ENCODE measurements at places on chromosomes 2 and 18.

GRCh38 chr2:101149241-101150192, 1.7 kb downstream of the TBC1D8 start:
- DNase-seq: no peak

DNA sequence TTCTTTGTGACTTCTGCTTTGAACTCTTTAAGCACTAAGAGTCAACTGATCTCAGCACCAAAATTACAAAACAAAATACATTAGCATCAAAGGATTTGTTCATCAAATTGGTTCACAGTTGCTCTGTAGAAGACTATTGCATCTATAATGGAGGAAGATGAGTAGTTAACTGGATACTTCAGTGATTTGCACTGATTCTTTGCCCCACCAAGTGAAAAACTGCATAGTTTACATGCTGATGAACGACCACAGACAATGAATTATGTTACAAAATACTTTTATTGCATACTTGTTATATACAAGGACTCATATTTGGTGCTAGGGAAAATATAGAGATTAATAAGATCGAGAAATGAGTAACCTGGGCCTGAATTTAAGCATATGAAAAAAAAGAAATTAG, 107.2 kb downstream of the SCG2 start:
- no peak for DNase-seq

GRCh38 chr18:50836521-50836957, 16.7 kb upstream of the MRO start:
- DNase-seq: no peak

DNA sequence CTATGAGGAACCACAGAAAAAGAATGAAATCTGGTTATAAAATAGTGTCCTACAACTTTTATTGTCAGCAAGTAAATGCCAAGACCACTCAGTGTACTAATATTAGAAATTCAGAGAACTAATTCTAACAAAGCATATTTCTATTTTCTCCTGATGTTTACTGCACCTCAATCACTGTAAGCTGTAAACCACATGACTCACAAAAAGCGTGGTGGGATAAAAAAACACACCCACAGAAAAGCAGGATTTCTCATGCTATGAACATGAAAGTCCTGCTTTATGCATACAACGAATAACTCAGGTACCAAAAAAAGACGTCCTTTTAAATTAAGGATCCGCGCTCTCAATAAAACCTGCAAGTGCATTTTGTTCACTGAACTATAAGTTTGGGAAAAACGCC, 797 bp downstream of the TXNL4A start:
- no peak for DNase-seq

- peak; percentile 49 for DNase-seq
Observed at GRCh38 chr2:231926180-231926741, at the start of gene NPPC. NPPC (minus strand) TSS chr2:231926396; CDS start chr2:231926249, 147 bp downstream.

- no peak for DNase-seq
Observed at GRCh38 chr18:27141876-27142275, 43.2 kb downstream of the CHST9 start.
